Astrocyte of the hippocampus (primary cell): ENCODE measurements at places on chromosomes 7 and 10.

GRCh38 chr10:131430716-131431412 lies 119.3 kb upstream of the TCERG1L start:
- no peak for DNase-seq

- no peak for DNase-seq
Measured at GRCh38 chr7:112997831-112998230, 88.8 kb downstream of the GPR85 start.

DNA sequence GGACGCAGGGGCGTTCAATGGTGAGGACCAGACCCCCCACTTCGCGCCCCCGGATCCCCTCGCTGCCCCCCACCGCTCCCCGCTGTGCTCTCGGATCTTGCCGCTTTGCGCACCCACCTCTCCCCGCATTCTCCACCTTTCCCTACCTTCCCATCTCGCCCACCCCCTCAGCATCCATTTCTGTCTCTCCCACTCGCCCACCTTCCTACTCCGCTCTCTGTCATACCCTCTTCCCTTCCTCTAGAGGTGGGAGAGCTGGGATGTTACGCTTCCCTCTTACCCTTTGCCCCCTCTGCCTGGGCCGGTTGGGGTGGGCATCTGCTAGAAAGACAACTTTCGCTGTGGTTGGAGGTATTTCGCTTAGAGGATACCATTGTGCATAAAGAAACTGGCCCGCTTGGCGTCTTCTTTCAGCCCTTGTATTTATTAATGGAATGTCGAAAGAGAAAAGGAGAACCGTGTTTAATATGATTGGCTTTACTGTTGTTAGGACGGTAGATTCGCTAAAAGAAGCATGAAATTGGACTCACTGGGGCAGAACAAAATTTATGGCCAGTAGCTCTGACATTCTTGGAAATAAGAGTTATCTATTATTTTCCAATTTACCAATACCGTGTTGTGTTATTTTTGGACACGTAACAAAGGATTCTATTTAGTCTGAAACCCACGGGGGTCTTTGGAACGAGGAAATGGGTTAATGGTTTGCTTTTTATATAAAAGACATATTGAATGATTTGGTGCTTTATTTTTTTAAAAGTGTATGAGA lies 873 bp downstream of the PRKAR2B start:
- peak; percentile 29 for DNase-seq

- peak; percentile 50 for DNase-seq
Measured at GRCh38 chr10:7410301-7410861, 453 bp downstream of the SFMBT2 start.

DNA sequence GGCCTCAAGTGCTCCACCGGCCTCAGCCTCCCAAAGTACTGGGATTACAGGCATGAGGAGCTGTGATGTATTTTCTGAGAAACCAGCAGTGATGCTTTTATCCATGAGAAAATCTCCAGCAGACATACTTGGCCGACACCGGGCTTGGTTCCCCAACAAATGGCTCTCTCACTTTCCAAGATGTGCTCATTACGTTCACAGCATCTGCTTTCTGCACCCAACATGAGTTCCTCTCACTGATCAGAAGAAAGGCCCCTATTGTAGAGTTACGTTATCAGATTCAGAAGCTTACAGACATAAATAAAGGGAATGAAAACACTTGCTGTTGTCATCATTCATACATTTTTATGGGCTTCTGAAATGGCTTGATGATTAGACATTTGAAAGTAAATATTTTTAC lies 95.0 kb downstream of the CALD1 start:
- no peak for DNase-seq

- no peak for DNase-seq
Measured at GRCh38 chr7:45682836-45683555, 108.8 kb downstream of the ADCY1 start.

DNA sequence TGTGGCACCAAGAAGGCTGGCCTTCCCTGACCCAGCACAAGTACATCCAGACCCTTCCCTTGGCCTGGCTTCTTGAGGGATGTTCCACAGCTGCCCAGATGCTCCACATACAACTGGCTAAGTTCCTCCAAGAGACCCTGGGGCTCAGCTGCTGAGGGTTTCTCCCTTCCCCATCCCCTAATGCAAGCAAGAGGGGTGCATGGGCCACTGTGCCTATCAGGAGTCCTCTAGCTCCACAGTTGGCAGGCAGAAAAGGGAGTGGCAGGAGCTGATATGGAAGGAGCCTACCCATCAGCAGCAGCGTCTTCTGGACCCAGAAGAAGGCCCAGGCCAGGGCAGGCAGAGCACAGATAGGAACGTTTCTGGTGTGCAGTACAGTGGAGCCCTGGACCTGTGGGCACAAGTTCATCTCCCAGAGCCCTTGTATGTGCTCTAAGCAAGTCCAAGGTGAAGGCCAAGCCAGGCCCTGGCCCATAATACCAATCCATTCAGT lies 26.2 kb downstream of the VSIR start:
- DNase-seq: no peak

DNA sequence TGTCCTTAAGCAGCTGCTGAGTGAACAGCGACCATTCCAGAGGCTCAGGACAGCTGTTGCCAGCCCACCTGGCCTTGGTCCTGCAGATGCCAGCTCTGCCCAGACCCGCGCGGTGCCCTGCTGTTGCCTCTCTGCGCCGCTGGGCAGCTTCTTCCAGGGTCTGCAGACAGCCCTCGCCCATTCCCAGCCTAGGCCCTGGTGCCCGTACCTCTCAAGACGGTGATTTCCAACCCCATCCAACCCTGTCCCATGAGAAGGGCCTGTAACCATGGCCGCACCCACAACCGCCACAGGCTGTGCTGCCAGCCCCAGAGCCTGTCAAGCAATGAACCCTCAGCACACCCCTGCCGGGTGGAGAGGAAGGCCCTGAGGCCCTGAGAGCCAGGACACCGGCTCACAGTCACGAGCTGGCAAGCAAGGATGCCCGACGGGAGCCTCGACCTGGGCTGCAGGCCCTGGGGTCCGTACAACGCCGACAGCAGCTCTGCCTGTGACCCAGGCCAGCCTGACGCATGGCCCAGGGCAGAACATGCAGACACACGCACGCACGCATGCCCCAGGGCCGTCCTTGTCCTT lies 231.9 kb downstream of the MAD1L1 start:
- no peak for DNase-seq

GRCh38 chr7:112981966-112982365 lies 104.7 kb downstream of the GPR85 start:
- no peak for DNase-seq

DNA sequence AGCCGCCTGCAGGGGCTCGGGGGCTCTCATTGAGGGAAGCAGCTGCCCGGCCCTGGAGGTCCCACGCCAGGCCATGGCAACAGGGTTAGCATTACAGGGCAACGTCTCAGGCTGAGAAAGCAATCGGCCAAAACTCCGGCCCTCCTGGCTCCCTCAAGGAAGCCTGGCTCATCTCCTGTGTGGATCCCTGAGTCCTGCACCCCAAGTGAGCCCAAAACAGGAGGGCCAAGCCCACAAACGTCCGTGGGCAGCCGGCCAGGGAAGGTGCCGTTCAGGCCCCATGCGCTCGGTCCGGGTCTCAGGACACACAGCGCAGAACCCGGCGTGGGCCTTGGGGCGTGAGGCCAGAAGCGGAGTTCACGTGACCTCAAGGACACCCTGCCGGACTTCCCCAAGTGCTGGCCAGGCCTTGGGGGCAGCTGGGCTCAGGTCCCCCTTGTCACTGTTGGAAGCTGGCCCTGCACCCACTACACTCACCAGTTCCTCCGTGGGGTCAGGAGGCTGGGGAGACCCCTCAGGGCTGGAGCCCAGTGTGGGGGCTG lies 8.0 kb upstream of the PWWP2B start:
- DNase-seq: no peak

DNA sequence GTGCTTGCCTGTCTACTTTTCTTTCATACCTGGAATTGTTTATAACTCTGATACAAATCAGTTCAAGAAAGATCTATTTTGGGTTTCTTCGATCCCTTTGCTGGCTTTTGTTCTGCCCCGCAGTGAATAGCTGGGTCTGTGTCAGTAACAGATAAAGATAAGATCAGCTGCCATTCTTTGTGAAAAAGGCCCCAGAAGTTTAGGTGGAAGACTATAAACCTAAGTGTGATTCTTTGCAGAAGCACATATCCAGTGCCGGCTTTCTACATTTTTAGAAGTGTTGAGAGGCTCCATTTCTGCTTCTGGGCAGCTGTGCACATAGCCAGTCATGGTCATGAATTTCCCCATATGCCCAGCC lies 686.4 kb upstream of the C7orf33 start:
- DNase-seq: no peak

GRCh38 chr7:67478066-67478465 lies 481.4 kb downstream of the TYW1 start:
- no peak for DNase-seq

- DNase-seq: no peak
Measured at GRCh38 chr7:85974176-85974575, 669.5 kb upstream of the GRM3 start.

DNA sequence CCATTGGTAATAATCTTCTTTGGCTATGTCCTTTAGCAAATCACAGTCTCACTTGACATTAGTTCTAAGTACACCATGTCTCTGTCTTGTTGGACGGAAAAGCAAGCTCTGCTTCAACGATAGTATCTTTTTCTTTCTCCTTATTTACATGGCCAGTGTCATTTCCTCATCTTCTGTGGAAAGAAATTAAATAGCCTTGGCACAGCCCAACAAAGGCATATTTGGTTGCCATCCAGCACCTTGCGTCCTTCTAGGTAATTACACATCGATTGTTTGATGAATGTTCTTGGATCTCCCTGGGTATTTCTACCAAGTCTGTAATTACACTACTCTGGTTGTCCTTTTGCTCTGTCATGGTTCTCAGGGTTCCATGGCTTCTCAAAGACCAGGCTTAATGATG lies 183.1 kb downstream of the CHN2 start:
- no peak for DNase-seq

DNA sequence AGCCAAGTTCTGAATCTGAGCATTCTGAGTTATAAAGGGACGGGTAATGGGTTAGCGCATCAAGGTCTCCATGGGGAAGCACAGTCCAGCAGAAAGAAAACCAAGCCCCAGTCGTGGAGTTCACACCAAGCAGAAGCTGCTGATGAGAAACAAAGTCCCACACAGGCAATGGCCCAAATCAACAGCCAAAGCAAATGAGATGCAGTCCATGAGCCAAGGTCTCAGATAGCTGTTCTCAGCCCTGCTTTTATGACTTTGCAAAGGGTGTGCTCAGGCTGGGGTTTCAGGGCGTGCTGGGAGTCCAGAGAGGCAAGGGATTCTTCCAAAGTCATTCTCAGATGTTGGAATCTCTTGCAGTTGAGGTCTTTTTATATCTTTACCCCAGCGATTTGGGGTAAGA lies 32.0 kb downstream of the THNSL1 start:
- DNase-seq: peak; percentile 33

DNA sequence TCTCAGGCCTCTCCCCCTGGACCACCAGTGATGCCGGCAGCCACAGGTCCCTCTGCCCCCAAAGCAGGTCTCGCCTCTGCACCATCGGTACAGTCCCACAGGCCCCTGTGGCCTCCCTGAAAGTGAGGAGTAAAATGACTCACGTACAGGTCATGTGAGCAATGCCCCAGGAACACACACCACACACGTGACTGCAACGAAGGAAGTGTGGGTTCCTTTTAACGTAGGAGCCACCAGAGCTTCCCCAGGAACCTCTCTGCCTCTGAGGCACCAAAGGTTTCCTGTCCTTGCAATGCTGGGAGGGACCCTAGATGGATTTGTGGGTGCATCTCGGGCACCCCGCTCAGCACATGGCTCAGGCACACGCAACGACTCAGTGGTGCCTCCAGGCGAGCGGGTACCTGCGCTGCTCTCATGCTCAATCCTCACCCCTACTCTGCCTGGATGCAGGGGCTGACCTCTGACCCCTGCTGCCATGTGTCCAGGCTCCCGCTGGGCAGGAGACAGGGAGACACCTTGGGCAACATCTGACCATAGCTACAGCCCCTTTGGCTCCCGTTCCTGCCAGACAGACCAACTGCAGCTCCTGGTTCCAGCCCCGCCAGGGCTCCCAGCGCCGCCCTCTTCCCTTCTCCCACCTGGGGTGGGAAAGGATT lies 120.7 kb downstream of the PRKAG2 start:
- DNase-seq: peak; percentile 33

GRCh38 chr10:114825513-114826253 lies 4.1 kb downstream of the FHIP2A start:
- DNase-seq: peak; percentile 85

GRCh38 chr7:68550027-68550426 lies 1048.2 kb upstream of the AUTS2 start:
- DNase-seq: no peak

DNA sequence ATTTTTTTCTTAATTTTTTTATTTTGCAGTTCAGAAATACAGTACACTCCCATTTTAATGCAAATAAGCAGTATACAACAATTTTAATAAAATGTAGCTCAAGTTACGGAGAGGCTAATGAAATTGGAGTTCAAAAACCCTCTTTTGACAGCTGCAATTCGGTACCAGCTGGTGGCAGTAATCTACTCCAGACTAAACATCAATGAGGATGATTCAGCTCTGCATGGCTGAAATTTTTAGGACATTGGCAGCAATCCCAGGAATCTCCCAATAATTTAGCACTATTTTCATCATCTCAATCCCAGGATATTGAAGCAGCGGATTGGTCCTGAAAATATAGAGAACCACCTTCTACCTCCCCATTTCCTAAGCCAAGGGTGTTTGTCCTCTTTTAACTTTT lies 278.8 kb downstream of the CACNA2D1 start:
- peak; percentile 67 for DNase-seq

- DNase-seq: peak; percentile 70
Measured at GRCh38 chr10:16853201-16853600, 36.0 kb upstream of the RSU1 start.

DNA sequence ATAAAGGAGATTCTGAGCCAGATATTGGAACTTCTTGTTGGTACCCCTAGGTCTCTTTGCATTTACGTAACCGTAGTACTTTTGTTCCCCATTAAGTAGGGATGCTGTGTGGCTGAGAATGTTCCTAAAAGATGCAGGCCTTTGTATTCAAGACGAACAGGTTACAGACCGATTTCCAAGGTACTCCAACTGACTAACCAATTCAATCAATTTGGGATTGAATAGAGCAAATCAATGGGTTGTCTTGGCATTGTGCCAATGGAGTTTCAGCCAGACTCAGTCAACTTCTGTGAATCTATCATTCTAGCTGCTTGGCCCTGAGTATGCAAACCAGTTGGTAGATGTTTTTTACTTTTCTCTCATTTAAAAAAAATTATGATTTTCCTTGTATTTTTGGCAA lies 347.3 kb upstream of the NPVF start:
- DNase-seq: no peak

DNA sequence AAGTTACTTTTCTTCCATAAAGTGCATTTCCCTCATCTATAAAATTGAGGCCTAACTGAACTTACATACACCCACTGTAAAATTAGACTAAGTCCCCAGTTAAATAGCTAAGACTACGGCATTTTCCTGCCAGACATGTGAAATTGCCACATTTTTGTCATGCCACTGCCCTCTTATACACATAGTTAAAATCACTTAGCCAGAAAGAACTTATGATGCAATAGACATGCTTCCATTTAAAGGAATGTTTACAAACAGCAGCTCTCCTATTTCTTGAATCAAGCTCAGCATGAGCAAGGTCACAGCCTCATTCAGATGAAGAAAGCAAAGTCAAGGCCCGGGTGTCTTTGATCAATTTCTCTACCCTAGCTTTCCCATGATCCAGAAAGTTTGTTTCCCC lies 175.7 kb downstream of the LRRN3 start:
- DNase-seq: peak; percentile 67

GRCh38 chr7:87202705-87203104 lies 16.8 kb downstream of the TMEM243 start:
- no peak for DNase-seq

GRCh38 chr10:73501651-73502050 lies 5.8 kb upstream of the PPP3CB start:
- no peak for DNase-seq
